ENCODE measurements at places on chromosomes 2 and 18.

DNA sequence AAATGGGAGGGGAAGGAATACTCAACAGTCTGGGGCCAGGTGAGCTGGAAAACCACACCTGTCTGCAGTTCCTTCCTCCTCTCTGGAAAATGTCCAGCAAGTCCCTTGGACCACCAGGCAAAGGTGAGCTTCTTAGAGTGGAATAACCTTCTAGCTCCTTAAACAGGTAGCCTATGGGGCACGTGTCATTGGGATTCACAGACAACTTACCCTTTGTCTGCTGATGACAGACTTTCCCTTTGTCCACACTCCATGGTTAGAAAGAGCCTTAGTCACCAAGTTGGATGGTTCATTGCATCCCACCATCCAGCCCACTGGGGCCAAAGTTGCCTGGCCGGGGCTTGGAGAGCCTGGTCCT, 98.0 kb upstream of the ITGA6 start:
- no peak for DNase-seq

DNA sequence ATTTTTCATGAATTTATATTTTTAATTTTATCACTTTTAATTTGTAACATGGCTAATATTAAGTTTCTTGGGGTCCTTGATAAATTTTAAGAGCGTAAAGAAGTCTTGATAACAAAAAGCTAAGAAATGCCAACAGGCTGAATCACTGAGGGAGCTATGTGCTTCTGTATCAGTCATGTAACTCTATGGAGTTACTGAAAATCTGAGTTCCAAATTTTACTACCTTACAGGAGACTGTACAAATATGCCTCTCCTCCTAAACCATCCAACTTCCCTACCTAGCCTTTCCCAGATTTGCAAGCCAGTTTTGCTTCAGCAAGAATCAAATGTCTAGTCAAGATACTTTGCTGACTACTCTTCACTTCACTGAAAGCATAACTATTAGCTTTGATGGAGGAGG, 35.7 kb downstream of the FEZ2 start:
- DNase-seq = no peak

- DNase-seq = no peak
These were observed 36.6 kb upstream of the PPP1R1C start for GRCh38 chr2:181949047-181949446.

- DNase-seq = no peak
These were observed 35.5 kb downstream of the POU3F3 start for GRCh38 chr2:104889291-104889959.

GRCh38 chr2:18659915-18660314, 70.5 kb upstream of the NT5C1B start:
- no peak for DNase-seq
